Hair follicle dermal papilla cell (primary cell): ENCODE measurements at places on chromosomes 5 and 9. TPM values are rescaled to one million over a fixed set of nuclear protein-coding genes. Genes with fewer than 3 reads are reported as not detected.

The CNTNAP3B gene
- under 0.01 TPM in 1 of 2 replicates, not detected in the other for total RNA-seq

The ENTPD2 gene
- total RNA-seq: not detected in 2 replicates

The RNF183 gene
- not detected in 2 replicates for total RNA-seq

The GABRA1 gene
- not detected in 2 replicates for total RNA-seq

The PRR16 gene
- total RNA-seq: 42.9 and 51.6 TPM in 2 replicates

The C7 gene
- not detected in 2 replicates for total RNA-seq

The RFX3 gene
- total RNA-seq: 2.7 and 3.2 TPM in 2 replicates

The PRRT1B gene
- not detected in 2 replicates for total RNA-seq

The NUTM2F gene
- not detected in 2 replicates for total RNA-seq

The KIF4B gene
- under 0.01 TPM in 1 of 2 replicates, not detected in the other for total RNA-seq

The NME5 gene
- total RNA-seq: 1.7 and 1.8 TPM in 2 replicates

The SNX24 gene
- total RNA-seq: 24.4 and 25.6 TPM in 2 replicates

The RACK1 gene
- 4,235 and 4,240 TPM in 2 replicates for total RNA-seq

The FAM153A gene
- total RNA-seq: 0.24 TPM in 1 of 2 replicates, not detected in the other
